ENCODE measurements at places on chromosomes 1 and 21.

DNA sequence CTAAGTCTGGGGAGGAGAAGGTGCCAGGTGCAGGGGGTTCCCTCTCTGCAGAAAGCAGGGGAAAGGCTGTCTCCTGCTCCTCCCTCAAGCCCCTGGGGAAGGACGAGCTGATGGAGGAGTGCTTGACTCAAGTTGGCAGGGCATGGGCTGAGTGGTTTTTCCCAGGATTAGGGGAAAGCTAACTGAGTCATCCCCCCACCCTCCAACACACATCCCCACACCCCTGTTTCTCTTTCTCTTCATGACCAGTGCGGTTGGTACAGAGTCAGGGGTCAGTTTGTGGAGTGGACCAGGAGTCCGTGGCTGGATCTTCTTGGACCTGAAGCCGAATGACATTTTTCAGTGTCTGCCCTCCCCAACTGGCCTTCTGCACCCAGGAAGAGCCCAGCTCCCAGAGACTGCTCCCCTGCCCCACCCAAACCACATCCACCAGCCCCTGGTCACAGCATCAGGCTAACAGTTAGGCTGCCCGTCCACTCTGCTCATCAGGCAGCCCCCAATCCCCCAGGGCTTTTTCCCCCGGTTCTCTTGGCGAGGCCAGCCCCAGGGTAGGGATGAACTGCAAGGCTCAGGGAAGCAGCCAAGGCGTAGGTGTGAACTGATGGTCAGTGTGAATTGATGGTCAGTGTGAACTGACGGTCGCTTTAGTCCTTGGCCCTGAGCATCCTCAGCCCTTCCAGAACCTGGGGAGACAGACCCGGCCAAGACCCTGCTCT lies 81.0 kb downstream of the PAX7 start:
- DNase-seq, result no peak

DNA sequence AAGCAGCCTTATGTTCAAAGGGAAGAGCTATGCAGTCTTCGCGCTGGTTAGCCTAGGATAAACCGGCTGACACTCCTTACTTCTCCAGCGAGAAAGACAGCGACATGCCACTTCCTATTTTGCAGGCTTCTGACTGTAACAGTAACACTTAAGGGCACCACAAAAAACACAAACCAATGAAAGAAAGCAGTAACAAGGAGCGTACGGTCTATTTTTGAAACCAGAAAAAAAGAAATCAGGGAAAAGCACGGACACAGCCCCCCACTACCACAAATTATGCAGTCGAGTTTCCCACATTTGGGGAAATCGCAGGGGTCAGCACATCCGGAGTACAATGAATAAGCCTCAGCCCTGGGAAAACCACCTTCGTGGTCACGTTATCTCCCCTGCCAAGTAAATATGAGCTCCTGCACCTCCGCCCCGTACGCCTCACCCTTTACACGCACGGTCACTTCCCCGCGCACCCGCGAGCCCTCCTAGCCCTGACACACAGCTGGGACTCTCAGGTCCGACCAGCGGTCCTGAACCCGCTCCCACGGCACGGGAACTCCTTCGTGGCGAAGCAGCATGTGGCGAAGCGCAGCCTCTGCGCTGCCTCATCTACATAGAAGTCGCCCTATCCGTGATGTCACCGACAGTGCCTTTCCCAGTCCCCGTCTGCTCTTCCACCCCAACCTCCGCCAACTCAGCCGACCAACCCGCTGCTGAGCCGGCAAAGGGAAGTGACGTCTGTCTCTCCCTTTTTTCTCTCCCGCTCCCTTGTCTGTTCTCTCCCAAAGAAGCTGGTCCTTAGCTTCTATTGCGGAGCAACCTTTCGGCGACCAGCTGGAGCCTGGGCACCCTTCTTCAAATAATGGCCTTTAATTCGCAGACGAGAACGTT lies 40.9 kb upstream of the PPIAL4F start:
- no peak for DNase-seq

GRCh38 chr1:118905671-118906070 lies 82.5 kb downstream of the TBX15 start:
- no peak for DNase-seq

DNA sequence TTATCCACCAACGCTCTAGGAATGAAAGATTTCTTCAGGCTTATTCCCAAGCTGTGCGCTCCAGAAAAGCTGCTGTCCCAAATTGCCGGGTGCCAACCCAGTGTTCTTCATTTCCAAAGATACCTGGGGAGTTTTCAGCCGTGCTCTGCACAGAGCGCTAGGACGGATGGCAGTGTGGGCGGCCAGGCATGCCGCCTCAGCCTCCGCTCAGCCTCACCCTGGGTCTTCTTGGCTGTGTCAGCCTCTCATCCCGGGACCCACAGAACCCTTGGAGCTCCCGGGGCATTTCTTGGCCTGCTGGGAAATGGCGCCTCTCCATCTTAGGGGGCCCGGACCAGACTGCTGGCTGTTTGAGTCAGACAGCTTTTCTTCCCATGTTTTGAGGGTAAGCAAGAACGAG lies 116.9 kb upstream of the SLC25A33 start:
- DNase-seq, result no peak

- no peak for DNase-seq
These were observed 7.4 kb upstream of the TRIM58 start for GRCh38 chr1:247849616-247850015.

DNA sequence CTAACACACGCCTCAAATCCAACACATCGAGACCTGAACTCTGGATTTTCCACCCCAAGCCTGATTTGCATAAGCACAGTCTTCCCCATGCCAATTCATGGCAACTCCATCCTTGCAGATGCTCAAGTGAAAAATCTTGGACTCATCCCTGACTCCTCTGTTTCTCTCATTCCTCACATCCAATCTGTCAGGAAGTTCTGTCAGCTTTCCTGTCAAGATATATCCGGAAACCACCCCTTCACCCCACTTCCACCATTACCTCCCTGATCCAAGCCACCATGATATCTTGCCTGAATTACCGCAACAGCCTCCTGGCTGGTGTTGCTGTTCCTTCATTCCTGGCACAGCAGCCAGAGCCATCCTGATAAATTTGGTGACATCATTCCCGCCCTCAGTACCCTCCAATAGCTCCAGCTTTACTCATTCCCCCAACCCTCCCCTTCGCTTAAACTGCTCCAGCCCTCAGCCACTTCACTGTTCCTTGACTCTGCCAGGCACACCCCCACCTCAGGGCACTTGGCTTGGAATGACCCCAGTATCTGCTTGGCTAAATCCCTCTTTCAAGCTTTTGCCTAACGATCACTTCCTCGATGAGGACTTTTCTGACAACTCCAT lies 17.4 kb downstream of the TCEA3 start:
- DNase-seq, result no peak

- DNase-seq, result no peak
These were observed 13.8 kb upstream of the NLRP3 start for GRCh38 chr1:247402120-247402675.

DNA sequence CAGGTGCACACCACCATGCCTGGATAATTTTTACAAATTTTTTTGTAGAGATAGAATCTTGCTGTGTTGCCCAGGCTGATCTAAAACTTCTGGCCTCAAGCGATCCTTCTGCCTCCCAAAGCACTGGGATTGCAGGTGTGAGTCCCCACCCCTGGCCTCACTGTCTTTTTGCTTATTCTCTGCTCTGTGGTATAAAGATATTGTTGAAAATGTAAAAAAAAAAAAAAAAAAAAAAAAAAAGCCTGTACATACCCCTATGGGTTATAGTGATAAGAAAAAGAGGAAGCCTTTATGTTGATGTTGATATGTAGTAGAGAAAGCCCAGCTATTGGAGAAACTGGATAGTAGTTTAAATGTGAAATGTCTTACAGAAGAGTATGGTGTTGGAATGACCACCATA lies 125.8 kb downstream of the XPR1 start:
- no peak for DNase-seq

DNA sequence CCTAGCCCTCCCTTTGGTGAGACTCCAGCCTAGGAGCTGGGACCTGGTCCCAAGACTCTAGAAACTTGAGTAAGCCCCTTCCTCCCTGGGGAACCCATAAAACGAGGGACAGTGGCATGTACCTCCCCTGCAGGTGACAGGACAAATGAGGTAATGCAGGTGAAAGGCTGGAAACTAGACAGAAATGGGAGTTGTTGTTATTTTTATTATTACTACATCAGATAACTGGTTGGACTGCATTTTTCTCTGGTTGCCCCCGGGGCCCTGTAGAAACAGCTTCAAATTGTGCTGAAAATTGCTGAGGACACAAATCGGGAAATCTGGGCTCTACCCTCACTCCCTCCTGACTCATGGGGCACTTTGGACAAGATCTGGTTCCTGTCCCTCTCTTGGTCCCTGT lies 132.3 kb upstream of the WNT4 start:
- no peak for DNase-seq

DNA sequence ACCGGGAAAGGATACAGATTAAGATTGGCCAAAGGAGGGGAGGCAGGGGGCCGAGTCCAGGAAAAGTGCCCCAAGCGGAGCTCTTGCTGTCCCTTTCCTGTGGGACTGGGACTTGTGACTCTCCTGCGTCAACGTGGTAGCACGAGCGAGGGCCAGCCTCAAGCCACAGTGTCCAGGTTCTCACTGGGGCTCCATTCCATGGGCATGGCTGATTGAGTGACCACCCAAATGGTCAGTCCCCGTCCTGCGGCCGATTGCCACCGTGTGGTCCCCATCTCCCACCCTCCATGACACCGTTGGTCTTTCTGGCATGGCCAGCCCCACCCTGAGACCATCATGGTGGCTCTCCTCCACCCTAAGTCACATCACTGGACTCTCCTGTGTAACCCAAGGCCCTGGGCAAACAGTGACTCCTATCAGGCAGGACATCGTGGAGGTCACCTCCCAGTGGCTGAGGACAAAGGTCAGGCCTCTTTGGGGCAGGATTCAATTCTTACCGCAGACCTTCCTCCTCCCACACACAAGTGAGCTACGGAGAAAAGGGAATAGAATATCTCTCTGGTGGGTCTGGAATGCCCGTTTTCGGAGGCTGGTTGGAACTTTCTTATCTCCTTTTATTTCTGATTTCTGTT lies 8.9 kb upstream of the C1orf174 start:
- DNase-seq, result no peak

DNA sequence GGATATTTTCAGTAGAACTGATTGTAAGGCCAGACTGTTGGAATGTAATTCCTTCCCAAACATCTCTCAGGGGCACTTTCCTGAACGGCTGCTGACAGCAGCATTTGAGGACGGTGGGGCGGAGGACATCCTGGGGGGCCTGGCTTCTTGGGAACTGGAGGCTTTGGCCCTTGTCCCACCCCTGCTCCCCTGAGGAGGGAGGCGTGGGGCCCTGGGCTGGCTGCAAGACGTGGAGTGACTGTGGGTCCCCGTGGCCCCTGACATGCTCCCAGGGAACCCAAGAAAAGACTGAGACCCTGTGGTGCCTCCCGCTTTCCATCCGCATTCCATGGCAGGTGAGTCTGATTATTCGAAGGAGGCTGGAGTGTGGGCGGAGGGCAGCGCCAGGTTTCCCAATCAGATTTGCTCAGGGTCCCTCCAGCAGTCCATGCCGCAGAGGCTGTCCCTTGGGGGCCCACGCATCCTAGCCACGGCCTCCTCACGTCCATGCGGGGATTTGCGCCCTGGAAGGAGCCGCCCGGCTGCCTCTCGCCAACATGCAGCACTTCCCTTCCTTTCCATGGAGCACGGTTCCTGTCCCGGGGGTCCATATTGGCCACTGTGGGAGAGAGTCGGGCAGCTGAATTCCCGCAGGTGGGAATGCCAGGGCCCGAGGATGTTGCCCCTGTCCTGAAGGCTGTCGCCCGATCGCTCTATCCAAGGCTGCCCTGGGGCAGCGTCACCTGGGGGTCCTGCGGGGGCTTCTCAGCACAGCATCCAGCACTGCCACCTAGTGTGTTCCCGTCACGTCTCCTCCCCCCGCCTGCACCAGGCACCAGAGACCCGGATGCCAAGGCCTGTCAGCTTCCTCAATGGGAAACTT lies 69.0 kb downstream of the FAAP20 start:
- no peak for DNase-seq

DNA sequence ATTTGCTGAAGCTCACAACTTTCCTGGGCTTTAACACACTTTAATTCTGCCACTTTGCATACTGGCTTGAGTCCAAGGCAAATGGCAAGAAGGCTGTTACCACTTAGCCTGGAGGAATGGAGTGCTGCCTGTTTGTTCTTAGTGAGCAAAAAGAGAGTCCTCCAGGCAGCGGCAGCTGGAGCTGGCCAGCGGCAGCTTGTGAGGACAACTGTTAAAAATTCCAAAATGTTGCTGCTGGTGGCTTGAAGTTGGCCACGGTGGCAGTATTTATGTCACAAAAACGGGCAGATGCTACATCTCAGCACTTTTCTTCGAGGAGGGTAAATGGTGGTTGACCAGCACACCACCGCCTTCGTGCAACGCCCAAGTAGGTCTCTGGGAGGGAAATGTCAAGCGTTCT lies 27.3 kb downstream of the STPG1 start:
- DNase-seq, result peak; percentile 2

DNA sequence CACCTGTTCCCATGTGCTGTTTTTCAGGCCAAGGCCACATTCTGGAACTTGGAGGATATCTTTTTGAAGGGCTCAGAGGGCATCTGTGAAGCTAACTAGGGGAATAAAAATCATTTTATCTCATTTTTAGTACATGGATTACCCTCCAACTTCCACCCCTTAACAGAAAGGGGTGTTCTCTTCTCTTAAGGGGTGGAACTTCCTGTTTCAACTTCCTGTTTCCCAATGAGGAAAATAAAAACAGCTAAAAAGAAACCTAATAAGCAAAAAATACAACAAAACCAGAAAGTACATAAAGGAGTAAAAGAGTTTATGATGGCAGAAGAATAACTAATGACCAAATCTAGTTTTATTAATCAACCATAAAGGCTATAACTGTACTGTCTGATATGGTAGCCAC lies 24.8 kb upstream of the SLC22A15 start:
- DNase-seq, result no peak

DNA sequence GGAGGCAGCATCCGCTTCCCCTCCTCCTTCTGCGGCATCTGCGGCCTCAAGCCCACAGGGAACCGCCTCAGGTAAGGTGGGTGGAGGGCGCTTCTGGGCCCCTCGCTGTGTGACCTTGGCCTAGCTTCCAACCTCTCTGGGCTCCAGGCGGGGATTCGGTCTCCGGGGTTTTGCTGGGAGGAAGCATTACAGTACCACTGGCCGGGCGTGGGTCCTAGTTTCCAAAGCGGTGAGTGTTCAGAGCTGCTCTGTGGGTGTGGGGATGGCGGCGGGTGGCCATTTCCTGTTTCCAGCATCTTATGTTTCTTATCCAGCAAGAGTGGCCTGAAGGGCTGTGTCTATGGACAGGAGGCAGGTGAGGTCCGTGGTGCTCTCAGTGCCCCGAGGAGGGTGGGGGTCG lies 11.6 kb downstream of the FAAH start:
- DNase-seq, result no peak

DNA sequence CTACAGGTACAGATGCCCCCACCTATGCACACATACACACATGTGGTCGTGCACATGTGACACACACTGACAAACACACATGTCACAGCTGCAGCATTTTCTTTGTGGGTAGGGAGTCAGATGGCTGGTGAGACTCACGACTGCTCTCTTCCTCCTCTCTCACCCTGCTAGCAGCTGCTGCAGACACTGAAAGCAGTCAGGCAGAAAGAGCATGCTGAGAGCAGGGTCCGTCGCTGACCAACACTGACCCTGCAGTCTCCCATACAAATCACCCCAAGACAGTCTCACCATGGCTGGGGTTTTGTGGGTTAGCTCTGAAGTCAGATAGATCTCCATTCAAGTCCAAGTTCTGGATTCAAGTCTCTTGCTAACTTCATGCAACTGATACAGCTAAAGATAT lies 188.3 kb downstream of the ASTN1 start:
- DNase-seq, result no peak

Measured in NCI-H2029 (cell line).